Esophagus squamous epithelium (tissue), 5 donors: ENCODE measurements at places on chromosomes 7 and 10.

GRCh38 chr7:75711076-75711475 lies 27.7 kb downstream of the HIP1 start:
- DNase-seq = no peak

GRCh38 chr10:48760983-48761382 lies 76.3 kb downstream of the WDFY4 start:
- DNase-seq = no peak

GRCh38 chr7:76395965-76396726 lies 13.4 kb downstream of the SSC4D start:
- DNase-seq = no peak

DNA sequence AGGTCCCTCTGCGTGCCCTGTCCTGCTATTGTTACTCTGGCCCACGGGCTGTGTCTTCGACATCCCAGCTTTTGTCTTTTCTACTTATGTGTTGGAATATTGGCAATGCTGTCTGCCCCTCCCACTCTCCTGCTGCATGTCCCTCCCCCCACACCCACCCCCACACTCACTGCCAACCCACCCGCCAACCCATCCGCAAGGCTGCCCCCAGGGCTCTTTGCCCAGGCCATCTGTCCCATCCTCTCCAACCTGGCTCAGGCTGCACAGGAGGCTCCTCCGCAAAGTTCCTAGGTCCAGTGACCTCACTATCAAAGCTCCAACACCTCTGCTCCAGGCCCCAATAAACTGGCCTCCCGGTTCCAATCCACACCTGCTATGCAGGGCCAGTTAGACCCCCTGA lies 167.1 kb upstream of the PRR15 start:
- DNase-seq = no peak

DNA sequence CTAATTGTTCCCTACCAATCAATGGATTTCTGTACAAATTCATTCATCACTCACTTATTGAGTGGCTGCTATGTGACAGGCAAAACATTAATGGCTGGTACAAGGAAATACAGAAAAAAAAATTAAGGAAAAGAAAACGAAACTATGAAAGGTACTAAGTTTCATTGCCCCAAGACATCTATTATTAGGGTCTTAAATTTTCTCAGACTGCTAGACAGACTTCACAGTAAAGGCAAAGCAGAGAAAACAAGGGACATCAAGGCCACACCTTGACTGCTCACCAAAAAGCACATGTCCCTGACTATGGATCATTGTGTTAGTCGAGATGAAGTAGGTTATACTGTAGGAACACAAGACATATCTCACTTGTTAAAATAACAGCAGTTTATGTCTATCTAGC lies 36.5 kb downstream of the DGKI start:
- no peak for DNase-seq

DNA sequence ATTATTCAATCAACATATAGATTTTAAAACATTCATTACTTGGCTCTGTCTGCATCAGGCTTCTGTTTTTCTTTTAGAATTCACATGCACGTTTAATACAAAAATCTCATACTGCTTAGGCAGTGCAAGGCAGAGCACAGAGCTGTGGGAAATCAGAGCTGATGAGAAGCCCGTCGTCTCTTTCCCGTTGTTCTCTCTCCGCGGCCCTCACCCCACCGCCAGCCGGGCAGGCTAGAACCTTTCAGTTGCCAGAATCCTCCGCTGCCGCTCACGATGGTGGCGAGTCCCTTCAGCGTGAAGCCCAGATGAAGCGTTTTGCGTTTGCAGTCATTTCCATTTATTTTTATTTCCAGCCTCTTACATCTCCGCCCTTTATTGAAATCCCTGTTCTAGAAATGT lies 648.2 kb downstream of the SDK1 start:
- no peak for DNase-seq

- no peak for DNase-seq
Measured at GRCh38 chr7:3446786-3447185, 145.7 kb downstream of the SDK1 start.

DNA sequence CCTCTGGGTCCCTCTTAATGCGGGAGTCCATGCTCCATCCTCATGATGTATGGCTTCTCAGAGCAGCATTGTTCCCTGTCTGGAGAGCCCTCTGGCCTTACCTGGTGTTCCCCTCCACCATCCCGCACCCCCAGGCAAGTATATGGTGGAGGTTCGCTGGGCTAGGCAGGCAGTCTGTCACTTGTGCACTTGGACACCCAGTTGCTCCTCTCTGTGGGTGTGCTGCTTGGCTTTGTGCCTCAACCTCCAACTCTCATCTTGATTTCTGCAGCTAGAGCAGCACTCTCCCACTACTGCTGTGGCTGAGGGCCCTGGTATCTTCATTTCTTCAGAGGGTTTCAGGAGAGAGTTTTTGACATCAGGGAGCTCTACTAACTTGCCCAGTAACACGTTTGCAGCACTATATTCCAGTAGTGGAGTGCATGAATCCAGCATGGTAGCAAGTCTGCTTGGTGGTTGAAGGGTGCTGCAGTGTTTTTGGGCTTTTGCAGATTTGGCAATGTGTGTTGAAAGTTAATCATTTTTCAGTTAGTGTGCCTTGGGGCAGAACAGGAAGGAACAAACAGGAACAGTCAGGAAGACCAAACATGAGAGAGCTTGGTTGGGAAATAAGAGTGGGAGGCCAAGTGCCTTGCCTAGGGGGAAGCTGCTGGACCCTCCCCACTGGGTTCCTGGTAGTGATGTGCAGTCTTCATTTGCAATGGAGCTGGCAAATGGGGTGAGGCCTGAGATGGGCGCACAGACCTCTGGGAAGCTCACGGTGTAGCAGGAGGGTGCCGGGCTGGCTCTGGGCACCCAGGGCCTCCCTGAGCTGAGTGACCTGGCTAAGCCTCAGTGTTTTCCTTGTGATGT lies 37.4 kb downstream of the TSPAN14 start:
- no peak for DNase-seq

DNA sequence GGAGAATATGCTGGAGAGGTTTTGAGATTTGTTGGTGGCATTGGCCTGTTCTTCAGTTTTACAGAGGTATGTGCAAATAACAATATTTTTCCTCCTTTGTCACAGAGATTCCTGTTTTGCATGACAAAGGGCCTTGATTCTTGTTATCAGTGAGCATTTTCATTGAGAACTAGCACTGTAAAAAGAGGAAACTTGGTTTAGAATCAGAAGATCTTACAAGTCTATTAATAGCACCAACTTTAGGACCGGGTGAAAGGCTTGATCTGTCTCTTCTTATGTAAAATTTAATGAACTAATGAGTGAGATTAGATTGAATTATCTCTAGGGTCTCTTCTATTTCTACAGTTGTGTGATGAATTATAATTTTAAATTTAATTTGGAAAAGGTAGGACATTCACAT lies 25.5 kb downstream of the TSPAN13 start:
- no peak for DNase-seq

GRCh38 chr7:149207324-149208035 lies 12.1 kb downstream of the ZNF282 start:
- DNase-seq = no peak

- DNase-seq = no peak
Measured at GRCh38 chr7:28623105-28623730, 210.9 kb downstream of the CREB5 start.

DNA sequence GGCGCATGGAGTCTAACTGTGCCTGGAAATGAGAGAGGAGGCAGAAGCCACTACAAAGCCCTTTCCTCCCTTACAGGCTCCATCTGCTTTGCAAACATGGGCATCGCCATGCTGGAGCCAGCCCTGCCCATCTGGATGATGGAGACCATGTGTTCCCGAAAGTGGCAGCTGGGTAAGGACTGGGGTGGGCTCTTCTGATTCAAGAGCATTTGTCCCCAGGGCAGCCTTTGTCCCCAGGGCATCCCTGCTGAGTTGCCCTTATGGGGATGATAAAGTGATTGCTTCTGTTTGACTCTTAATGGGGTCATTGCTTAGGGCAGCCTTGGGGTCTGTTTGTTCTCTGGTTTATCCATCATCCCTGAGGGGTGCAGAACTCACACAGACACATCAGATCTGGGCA lies 16.8 kb downstream of the SLC18A2 start:
- DNase-seq = no peak

- DNase-seq = no peak
Measured at GRCh38 chr7:42057331-42057730, 179.7 kb downstream of the GLI3 start.

DNA sequence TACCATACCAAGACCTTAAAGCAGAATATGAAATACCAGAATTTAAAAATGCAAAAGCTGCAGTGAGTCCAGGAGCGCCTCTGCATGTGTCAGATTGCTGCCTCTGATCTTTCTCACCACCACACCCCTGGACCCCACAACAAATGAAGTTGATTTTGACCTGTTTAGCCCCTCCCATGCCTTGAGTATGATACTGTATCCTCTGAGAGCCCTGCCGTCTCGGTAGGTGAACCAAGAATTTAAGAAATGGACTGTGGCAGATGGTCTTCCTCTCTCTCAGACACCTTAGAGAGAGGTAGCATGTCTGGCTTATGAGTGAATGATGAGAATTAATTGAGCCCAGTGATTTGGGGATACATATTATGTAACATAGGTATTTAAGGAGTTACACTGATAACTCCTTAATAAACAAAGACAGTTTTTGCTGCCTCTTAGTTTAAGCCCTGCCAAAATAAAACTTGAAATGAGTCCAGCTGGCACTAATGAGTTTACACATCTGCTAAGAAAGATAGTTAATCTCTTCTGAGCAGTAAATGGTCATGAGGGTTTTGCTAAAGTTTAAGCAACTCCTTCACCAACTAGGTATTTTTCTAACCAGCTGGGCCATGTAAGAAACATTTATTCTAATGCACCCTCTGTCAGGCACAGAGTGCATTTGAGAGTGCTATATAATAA lies 4.5 kb upstream of the TFPI2 start:
- DNase-seq = no peak

- DNase-seq = no peak
Measured at GRCh38 chr7:85102813-85103350, 84.0 kb downstream of the SEMA3D start.

DNA sequence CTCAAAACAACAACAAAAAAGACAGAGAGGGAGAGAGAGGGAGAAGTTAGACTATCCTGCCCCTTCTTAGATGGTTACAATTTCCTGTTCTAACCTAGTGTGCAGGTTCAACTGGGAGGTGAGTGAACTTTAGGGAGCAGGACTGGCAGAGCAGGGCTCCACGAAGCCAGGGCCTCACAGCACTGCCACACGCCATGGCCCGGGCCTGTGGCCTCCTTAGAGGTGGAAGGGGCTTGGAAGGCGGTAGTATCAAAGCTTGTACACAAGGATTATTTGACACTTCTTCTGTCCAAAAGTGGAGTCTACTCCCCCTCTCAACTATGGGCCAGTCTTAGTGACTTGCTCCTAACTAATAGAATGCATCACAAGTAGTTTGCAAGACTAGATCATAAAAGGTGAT lies 62.9 kb upstream of the TMEM72 start:
- DNase-seq = no peak

GRCh38 chr10:94403380-94404213 lies 1.3 kb downstream of the TBC1D12 start:
- DNase-seq = peak; percentile 26

GRCh38 chr10:96636551-96636950 lies 49.7 kb upstream of the TM9SF3 start:
- no peak for DNase-seq

DNA sequence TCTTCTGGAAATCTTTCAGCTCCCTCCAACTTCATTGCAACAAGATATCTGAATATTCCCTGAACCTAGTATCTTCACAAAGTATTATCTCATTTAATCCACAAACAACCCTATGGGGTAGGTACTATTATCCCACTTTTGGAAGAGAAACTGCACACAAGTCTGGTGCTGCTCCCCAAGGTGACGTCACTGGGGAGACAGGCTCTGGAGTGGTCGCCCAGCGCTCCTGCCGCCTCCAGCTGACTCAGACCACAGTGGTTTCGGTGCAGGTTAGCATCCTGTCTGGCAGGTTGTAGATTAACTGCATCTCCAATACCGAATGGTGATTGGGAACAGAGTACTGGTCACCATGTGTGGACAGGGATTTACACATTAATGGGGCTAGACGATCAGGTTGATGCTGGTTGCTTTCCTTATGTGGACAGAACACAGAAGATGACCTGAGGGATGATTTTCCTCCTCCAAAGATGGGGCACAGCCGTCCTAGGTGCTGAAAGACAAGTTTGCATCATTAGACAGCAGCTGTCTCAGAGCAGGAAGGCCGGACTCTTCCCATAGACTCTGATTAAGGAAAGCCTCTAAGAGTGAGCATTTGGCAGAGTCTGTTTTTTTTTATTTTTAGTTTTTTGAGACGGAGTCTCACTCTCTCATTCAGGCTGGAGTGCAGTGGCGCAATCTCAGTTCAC lies 128.6 kb downstream of the TRRAP start:
- DNase-seq = no peak

- DNase-seq = no peak
Measured at GRCh38 chr7:21370283-21370982, 57.5 kb upstream of the SP4 start.

DNA sequence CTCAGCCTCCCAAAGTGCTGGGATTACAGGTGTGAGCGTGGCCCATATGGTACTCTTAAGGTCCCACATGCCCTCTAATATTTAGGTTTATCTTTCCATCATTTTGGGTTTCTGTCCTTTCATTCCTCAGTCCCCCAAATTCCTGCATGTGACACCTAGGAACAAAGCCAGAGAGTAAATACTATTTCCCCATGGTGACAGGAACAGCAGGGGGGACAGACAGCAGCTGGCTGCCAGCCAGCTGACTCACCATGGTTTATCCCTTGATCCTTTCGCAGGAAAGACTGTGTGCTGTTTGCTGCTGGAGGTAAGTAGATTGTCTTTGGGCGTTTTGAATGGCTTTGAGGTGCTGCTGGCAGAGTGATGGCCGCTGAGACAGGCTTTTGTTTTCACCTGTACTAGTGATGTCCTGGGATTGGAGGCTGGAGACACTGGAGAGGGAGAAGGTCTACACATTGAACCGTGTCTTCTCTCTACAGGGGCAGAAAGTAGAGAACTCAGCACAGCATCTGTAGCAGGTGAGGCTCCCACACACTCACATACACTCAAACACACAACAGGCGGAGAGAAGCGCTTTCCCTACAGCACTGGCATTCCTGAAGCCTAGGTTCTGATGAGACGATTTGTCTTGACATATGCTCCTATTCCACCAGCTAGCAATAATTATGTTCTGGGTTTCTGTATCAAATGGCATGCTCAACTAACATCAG lies 83.7 kb upstream of the EFCAB10 start:
- no peak for DNase-seq

DNA sequence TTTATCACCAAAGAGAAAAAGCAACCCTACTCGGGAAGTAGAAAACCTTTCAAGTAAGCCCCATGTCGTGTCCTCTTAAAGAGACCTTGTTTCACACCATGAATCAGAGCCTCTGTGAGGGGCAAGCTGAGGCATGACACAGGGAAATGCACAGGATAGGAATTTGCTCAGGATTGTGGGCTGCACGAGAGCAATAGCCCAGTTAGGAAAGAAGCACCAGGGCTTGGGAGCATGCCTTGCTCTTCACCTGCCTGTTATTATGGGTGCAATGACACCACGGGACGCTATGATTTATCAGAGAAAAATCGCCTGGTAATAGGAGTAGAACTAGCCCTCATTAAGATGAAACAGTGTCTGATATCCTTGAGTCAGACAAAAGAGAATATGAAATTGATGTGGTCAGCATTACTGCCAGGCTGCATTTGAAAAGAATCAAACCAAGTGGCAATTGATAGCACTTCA lies 562.9 kb upstream of the NRP1 start:
- no peak for DNase-seq
